ENCODE measurements at places on chromosomes 4 and X.
A peak's percentile ranks its signal among the peaks of the same experiment; 100 is the strongest.

DNA sequence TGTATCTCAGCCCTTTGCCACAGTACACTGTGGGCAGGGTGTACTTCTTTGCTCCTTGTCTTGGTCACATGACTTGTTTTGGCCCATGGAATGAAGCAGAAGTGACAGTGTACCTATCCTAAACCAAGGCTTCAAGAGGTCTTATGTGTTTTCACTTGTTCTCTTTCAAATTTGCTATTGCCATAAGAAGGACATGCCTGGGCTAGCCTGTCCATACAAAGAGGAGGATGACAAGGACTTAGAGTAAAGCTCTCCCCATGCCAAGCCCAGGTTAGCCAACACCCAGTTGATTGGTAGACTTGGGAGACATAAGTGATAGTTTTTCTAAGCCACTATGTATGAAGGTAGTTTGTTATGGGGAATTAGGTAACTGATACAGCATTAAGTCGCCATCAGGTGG lies 141.1 kb upstream of the MID1 start:
- DNase-seq: no peak

- DNase-seq: no peak
Observed at GRCh38 chrX:17470136-17470535, 95.1 kb downstream of the NHS start.

- no peak for DNase-seq
Observed at GRCh38 chrX:5474282-5474681, 754.4 kb downstream of the NLGN4X start.

GRCh38 chr4:130238121-130238520 lies 1142.2 kb downstream of the C4orf33 start:
- no peak for DNase-seq

- no peak for DNase-seq
Observed at GRCh38 chr4:170476351-170476750, 386.6 kb upstream of the AADAT start.

DNA sequence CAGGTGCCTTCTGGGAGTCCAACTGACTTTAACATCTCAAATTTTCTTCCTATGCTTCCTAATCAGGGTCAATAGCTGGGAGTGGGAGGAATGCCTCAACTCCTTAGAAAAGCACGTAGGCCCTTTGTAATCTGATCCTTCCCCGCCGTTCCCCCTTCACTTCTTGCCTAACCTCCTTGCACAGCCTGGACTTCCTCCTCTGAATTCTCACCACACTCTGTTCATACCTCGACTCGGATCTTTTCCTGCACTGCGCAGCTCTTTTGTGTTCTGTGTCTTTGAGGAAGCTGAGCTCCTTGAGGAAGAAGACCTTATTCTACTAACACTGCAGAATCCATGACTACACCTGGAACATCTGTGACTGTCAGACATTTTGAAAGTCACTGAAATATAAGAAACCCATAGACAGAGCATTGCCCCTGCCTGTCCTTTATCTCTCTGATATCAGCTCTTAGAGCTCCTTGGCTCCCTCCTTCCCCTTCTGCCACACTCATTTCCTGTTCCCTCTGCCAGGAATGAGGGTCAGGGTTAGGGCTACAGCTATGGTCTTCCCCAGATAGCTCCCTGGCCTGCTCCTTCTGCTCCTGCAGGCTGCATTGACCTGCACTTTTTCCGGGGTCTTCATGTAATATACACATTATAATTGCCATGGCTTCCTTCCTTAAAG lies 140.2 kb upstream of the LDB2 start:
- DNase-seq: no peak

DNA sequence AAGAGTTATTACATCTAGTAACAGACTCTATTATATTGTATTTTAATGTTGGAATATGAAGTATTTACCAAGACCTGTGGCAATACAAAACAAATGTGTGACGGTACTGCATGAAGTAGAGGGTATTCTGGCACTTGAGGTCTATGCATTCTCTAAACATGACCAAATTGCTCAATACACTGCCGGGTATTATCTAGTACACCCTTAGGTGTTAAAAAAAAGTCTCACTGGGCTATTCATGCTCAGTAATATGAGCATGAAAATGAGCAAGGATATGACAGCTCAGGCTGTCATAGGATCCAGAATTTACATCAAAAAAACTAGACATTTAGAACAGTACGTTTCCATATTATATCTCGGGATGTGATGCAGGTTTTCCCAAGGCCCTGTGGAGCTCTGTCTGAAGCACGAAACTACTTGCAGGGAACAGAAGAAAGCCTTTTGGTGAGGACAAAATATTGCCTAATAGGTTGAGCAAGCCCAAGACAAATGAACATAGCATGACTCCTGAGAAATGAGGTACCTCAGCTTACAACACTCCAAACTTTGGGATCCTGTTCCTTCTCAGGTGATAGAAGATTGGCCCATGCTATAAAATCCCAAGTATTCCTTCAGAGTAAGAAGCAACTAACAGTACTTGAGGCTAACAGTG lies 74.1 kb upstream of the MAOA start:
- no peak for DNase-seq

- DNase-seq: no peak
Observed at GRCh38 chr4:80680934-80681333, 345.4 kb downstream of the CFAP299 start.

DNA sequence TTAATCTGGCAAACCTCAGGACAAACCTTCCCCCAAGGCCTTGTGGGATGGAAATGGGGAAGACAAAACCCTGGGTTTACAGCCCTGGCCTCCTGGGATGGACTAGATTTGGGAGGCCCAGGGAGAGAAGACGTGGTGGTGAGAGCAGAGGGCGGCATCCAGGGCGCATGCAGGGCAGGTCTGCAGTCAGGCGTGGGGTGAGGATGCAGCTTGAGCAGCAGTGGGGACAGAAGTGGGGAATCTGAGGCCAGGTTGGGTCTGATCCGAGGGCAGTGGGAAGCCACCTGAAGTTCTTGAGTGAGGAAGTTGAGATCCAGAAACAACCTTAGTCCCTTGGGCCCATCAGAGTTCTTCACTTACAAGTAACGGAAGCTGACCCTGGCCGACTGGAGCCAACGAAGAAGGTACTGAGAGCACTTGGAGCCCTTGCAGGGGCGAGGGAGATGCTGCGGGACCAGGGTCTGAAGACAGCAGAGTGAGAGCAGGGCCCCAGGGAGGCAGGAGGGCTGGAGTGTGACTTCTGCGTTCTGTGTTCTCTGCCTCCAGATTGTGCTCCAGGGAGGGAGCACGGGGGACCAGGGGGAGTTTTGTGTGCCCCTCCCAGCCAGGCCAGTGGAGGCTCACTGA lies 42.0 kb upstream of the GPR78 start:
- DNase-seq: no peak

DNA sequence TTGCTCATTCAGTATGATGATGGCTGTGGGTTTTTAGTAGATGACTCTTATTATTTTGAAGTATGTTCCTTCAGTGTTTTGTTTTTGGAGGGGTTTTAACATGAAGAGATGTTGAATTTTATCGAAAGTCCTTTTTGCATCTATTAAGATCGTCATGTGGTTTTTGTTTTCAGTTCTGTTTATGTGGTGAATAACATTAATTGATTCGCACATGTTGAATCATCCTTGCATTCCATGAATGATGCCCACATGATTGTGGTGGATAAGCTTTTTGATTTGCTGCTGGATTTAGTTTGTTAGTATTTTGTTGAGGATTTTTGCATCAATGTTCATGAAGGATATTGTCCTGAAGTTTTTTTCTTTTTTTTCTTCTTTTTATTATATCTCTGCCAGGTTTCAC lies 347.4 kb upstream of the EPHA5 start:
- DNase-seq: no peak

DNA sequence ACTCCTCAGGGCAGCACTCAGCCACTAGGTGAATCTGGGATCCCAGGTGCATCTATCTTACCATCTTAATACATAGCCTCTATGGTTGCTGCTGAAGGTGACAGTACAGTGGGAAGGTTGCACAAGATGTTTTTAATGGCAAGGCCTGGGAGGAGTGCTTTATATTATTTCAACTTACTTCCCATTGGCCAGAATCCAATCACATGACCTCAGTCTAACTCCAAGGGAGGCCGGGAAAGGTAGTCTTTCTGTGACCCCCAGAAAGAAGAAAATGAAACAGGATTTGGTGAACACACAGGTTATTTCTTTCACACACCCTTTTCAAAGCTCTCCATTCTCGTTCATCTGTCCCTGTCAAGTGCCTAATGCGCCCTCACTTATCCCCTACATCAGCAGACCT lies 189.1 kb upstream of the ATP6AP2 start:
- DNase-seq: no peak

DNA sequence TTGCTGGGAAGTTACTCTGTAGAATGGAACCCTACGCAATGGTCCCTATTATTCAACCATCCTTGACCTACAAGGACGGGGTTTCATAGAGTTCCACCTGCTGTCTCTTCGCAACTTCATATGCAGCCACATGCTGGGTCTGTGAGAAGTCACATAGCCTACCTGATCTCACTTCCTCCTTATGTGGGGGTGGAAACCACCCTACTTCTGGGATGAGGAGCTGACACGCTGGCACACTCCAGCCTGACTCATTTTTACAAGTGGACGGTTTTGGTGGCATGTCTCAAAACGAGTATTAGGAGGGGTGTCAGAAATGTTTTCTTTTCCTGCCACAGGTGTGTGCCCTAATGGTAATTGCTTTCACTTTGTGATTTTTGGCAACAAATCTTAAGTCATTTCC lies 36.8 kb upstream of the ARSD start:
- DNase-seq: no peak

DNA sequence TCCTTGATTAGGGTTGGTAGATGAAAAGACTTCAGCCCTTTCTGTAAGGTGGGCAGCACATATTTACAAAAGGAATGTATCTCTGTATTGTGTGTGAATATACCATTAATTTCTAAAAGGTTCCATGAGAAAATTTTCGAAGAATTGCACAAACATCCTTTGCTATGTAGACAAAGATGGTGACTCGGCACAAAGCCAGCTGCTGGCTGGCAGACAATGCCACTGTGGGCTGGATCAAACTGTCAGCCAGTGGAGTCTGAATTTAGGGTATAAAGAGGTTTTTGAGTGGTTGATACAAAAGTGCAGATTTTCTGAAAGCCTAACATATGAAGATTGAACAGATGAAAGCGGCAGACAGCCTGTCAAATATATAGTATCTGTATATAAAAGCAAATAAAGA lies 5.6 kb upstream of the TXK start:
- DNase-seq: no peak

DNA sequence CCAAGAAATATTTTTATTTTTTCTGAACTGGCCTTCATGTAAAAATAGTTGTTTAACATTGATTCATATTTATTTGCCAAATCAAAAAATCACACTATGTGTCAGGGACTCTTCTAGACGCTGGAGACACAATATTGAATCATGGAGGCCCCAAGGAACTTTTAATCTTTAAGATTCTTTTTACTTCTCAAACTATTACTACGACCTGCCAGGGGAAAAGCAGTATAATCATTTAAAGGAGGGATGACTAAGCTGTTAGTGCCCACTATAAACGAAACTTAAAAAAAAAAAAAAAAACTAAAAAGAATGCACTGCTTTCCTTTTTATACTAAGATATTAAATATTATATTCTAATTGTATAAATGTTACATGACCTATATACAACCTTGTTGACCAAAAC lies 84.7 kb downstream of the PPA2 start:
- no peak for DNase-seq

GRCh38 chr4:139916041-139916440 lies 237.9 kb downstream of the MAML3 start:
- DNase-seq: no peak

GRCh38 chr4:925171-925570 lies 6.9 kb downstream of the GAK start:
- DNase-seq: no peak

GRCh38 chr4:135741583-135741982 lies 1540.0 kb upstream of the PABPC4L start:
- no peak for DNase-seq

- DNase-seq: no peak
Observed at GRCh38 chrX:38305971-38306370, 21.3 kb downstream of the RPGR start.

GRCh38 chr4:7593646-7594412 lies 159.1 kb upstream of the PSAPL1 start:
- no peak for DNase-seq

DNA sequence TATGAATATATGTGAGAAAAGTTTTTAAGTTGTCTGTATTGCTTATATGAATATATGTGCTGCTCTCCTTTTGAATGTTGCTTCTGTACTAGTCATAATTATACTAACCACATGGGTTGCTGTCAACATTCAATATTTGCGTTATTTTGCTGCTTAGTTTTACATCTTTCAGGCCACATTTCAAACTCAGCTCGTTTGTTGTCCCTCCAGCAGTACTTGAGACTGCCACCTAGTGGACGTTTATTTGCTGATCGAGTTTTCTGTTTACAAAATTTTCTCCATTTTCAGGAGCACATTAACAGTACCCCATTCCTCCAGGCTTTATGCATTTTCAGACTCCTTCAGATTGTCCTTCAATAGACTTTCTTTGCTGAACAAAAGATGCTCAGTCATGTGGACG lies 75.8 kb downstream of the NUDT11 start:
- peak; percentile 3 for DNase-seq

DNA sequence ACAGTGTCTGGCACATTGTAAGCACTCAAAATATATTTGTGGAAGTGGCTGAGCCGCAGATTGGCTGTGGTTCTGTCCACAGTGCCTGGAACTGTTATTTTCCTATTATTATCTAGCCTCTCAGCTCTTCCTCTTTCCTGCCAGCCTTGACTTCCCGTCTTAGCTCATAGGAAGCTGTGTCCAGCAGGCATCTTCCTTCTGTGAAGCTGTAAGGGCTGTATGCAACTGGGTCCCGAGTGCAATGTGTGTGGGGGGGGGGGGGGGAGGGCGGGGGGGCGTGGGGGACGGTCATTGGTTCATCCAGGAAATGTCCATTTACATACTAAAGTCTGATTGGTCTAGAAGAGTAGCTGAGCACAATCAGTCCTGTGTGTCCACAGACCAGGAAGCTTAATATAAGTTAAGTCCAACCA lies 210.7 kb downstream of the PDGFRA start:
- peak; percentile 24 for DNase-seq

DNA sequence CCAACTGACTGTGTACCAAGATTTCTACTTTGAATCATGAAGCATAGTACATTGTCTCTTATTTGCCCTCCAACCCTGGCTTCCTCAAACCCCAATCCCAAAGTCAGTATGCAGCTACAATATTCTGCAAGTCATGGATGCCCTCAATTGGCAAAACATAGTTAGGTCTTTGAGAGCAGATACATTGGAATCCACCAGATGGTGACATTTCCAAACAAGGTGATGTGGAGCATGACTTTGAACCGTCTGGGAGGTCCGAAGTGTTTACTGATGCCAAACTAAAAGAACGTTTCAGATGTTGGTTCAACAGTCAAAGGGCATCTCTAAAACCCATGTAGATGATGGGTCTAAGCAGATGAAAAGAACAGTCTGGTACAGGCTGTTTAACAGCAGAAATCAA lies 43.7 kb upstream of the FRMD7 start:
- no peak for DNase-seq

DNA sequence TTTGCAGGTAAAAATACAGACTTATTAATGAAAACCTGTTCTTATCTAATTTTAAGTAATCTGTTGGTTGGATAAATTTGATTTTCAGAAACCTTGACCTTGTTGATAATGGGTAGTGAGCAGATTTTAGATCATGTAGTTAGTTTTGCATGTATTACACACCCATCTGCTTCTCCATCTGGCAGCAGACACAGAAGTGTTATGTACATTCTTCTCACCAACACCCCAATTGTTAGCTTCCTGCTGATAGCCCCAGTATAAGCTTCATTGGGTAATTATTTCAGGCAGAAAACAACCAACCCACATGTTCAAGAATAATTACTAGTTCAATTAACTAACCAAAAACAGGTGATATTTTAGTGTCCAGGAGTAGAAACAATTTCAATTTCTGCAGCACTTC lies 1740.5 kb upstream of the AGA start:
- no peak for DNase-seq

GRCh38 chr4:165814256-165815020 lies 58.6 kb upstream of the TLL1 start:
- DNase-seq: no peak

- no peak for DNase-seq
Observed at GRCh38 chrX:39633293-39633692, 464.5 kb downstream of the BCOR start.

Measured in HS-5 (cell line).